NB4 (cell line): ENCODE measurements at places on chromosomes 2 and 18.

- peak; percentile 60 for DNase-seq
Measured at GRCh38 chr2:60794271-60794863, 38.3 kb downstream of the PAPOLG start.

- no peak for DNase-seq
Measured at GRCh38 chr2:44817673-44818335, 123.7 kb upstream of the SIX3 start.

- peak; percentile 70 for DNase-seq
Measured at GRCh38 chr2:128535953-128536352, 217.3 kb upstream of the HS6ST1 start.

DNA sequence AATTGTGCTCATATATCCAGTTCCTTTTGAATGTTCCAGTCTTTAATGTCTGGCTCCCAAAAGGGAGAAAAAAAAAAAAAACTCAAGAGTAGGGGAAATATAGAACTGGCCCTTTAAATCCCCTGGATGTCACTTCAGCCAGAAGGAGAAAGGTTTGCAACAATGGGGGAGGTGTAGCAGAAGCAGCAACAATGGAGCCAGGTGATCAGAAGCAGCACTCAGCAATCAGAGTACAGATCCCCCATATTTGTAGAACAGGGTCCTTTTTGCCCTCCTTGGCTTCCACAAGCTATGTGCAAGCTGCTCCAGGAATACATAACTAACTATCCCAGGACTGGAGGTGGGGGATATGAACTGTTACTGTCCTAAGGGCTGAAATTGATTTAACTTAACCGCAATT is 25.8 kb upstream of the ZNF397 start:
- DNase-seq: no peak

- no peak for DNase-seq
Measured at GRCh38 chr2:191506515-191506914, 171.4 kb upstream of the NABP1 start.

GRCh38 chr2:67210430-67210829 is 186.7 kb upstream of the ETAA1 start:
- no peak for DNase-seq

GRCh38 chr2:54588244-54588899 is 132.2 kb downstream of the SPTBN1 start:
- no peak for DNase-seq

DNA sequence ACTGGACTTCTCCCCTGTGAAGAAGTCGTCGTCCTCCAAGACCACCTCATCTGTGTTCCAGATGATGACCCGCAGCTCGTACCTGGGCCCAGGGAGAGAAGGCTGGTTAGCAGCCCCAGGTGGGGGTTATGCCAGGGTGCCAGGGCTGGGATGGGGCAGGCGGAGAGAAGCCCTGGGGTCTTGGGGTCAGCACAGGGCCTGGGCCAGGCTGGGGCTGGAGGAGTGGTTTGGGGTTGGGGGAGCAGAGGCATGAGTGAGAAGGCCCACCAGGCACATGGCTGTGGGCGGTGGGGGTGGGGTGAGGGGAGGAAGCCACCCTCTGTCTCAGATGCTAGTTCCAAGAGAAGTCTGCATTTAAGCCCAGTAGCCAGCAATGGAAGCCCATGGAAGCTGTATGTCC is 15.8 kb downstream of the OTOF start:
- no peak for DNase-seq

- DNase-seq: no peak
Measured at GRCh38 chr2:52340171-52340570, 1308.2 kb upstream of the NRXN1 start.

- no peak for DNase-seq
Measured at GRCh38 chr18:42644729-42645131, 470.8 kb downstream of the RIT2 start.

DNA sequence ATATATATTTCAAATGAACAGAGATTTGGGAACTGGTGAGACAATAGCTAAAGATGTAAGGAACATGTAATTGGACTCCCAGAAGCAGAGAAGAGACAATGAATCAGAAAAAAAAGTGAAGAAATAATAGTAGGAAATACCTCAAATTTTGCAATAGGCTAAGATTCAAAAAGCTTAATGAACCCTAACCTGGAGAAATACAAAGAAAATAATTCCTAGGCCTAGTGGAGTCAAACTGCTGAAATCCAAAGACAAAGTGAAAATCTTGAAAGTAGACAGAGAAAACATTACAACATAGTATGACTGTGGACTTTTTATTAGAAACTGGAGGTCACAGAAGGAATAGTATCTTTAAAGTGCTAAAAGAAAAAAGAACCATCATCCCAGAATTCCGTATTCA is 76.7 kb downstream of the LAMA3 start:
- no peak for DNase-seq

DNA sequence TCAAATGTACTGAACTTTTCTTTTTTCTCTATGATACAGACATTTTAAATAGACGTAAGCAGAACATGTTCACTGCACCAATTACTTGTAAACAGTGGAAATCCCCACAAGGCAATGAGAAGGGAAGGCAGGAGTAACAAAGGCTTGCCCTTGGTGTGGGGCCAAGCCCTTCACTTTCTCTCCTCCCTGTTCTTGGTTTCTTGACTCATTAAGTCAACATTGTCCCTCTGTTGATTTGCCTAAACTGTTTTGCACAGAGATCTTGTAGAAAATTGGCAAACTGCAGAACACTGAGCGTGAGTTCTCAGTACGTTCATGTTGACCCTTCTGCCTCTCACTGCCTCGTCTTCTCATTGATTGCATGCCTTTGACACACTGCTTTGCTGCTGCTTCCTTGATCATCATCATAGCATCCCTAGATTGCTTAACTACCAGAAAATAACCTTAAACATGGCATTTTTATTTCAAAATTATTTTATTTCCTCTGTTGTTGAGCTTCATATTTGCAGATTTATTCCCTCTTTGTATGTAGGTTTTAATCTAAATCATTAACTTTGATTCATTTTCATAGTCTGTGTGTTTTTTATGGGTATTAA is 257.7 kb downstream of the PTGR3 start:
- no peak for DNase-seq

DNA sequence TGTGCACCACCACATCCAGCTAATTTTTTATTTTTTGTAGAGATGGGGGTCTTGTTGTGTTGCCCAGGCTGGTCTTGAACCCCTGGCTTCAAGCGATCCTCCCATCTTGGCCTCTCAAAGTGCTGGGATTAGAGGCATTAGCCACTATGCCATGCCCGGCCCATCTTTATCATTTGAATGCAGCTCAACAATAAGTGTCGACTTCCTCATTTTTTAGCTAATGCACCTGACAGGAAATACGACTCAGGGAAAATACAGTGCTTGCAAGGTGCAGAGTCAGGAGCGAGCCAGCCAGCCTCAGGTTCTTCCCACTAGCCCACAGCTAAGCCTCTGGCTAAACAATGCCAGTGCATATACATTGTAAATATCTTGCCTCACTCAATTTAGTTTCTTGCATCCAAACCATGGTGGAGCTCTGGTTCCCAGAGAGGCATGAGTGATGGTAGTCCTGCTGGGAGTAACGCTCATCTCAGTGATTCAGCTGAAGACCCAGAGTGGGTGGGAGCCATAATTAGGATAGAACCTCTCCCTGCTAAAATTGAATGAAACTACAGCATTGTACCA is 135.0 kb downstream of the TGIF1 start:
- DNase-seq: peak; percentile 57

DNA sequence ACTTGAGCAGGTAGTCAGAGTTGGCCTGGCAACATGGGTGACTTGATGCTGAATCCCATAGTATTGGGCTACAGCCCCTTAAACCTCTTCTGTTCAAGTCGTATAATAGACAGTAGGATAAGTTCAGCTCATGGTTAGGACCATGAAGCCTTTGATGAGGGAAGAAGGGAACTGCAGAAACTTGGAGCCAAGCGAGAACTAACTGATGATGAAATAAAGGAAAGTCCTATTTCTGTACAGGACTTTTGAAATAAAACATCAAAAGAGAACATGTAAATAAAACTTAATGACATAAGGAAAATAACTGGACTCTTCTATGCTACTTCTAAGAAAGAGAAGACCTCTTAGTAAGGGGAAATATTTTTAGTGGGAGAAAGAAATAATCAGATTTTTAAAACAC is 51.2 kb upstream of the UGP2 start:
- no peak for DNase-seq

DNA sequence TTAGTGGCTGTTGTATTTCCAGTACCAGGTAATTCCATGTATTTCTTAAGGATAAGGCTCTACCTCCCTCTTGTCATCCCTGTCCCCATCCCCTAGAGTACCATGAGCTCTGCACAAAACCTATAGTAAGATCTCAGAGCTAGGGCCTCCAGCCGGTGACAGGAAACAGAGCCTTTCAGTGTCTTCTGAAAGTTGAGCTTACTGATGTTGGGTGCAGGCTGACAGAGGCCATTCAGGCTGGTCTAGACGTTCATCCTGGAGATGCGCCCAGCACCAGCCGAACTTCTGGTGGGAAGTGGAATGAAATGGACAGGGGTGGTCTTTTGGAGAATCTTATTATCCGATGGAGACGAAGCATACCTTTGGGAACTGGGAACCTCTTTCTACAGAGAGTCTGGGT is 16.7 kb upstream of the LYPD6B start:
- DNase-seq: no peak

GRCh38 chr18:6069103-6069502 is 173.8 kb upstream of the TMEM200C start:
- DNase-seq: no peak

DNA sequence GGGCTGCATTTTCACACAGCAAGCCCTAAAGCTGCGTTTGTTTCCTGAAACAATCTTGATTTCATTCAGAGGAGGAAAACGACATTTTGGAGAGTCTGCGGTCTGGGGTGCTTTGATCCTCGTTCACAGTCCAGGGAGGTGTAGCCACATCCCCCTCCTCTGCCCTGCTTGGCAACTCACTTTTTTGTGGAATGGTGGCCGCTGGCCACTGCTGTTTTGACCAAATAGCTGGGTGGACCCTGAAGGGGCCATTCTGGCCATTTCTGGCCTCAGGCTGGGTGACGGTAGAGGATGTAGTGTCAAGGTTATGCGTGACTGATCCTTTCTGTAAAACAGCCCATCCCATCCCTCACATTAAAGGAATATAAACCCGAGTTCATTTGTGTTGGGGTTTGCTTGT is 62.2 kb downstream of the INPP4A start:
- no peak for DNase-seq

- no peak for DNase-seq
Measured at GRCh38 chr18:80193701-80194100, 53.6 kb downstream of the PARD6G start.

DNA sequence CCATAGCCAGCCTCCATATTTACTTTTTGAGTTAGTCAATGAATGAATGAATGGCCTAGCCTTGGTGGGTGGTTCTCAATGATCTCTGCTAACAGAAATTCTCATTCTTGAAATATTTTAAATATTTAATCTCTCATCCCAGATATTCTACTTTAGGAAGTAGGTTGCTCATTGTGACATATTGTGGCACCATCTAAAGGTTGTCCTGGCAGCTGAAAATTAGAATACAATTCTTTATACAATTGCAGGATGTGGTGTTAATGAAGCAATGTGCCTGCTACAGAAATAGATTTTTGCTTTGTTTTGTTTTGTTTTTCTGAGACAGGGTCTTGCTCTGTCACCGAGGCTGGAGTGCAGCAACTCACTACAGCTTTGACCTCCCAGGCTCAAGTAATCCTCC is 35.8 kb downstream of the SCG2 start:
- no peak for DNase-seq

GRCh38 chr18:44149706-44150105 is 531.0 kb upstream of the SETBP1 start:
- DNase-seq: no peak

DNA sequence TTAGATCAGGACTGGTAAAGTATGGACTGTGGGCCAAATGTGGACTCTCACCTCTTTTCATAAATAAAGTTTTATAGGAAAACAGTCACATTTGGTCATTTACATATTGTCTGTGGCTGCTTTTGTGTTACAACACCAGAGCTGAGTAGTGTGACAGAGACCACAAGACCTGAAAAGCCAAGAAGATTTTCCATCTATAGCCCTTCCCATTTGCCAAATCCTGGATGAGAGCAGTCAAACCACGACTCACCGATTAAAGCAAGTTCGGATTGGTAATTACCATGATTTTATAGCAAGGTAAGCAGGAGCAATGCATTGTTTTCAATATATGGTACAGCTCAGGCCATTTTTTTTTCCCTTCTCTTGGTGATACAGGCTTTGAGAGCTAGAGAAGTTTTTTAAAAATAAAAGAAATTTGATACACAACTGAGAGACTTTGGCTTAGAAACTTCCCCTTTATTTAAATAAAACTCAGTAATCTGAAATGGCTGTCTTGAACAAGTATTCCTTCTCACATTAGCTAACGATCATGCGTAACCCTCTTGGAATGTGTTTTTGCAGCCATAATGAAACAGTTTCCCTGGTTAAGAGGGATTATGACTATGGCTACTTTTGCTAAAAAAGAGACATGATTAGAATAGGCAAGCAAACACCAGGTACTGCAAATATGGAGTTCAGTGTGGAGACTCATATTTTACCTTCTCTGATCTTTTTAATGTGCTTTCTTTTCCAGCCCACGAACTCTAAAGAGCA is 9.5 kb upstream of the MALL start:
- DNase-seq: no peak

DNA sequence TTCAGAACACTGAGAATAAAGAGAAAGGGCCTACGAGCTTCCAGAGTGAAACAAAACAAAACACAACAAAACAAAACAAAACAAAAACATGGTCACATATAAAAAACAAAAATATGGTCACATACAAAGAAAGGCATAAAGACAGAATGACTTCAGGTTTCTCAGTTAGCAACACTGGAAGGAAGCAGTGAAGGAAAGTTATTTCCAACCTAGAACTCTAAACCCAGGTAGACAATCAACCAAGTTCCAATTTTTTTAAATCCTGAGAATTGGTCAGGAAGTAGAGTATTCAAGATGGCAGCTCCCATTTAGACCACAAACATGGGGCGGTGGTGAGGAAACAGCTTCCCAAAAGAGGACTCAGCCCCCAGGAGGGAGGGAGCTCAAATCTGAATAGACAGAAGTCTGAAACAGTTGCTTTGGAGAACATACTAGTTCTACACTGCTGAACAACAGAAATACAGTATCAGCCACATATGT is 9.1 kb downstream of the DRC1 start:
- peak; percentile 69 for DNase-seq
